CD4-positive, alpha-beta memory T cell (primary cell): ENCODE measurements at places on chromosomes 3 and 15. TPM values are rescaled to one million over a fixed set of nuclear protein-coding genes. Genes with fewer than 3 reads are reported as not detected.

GRCh38 chr15:23050708-23051107, 11.3 kb upstream of the TUBGCP5 start:
- H3K36me3 ChIP-seq, result no peaks in the 10 kb centered on the region
- H3K4me1 ChIP-seq, result no peaks in the 10 kb centered on the region
- no peak overlapping the region for H3K4me3 ChIP-seq
- DNase-seq, result no peak
- no peak overlapping the region for H3K27ac ChIP-seq

DNA sequence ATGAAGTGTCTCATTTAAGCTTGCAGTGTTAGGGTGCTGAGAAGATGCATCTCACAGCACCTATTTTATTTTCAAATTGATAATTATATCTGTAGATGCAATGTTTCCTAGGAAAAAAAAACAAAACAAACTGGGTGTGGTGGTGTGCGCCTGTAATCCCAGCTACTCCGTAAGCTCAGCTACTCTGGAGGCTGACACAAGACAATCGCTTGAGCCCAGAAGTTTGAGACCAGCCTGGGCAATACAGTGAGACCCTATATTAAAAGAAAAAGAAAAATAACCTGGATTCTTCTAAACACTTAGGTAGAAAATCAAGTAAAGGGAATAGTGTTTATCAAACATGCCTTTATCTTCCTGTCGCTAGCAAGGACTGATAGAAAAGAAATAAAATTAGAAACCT, 1.9 kb downstream of the MINDY2 start:
- no peak overlapping the region for H3K27ac ChIP-seq
- H3K36me3 ChIP-seq, result no peaks in the 10 kb centered on the region
- H3K4me3 ChIP-seq, result peak overlapping the region; percentile 90

DNA sequence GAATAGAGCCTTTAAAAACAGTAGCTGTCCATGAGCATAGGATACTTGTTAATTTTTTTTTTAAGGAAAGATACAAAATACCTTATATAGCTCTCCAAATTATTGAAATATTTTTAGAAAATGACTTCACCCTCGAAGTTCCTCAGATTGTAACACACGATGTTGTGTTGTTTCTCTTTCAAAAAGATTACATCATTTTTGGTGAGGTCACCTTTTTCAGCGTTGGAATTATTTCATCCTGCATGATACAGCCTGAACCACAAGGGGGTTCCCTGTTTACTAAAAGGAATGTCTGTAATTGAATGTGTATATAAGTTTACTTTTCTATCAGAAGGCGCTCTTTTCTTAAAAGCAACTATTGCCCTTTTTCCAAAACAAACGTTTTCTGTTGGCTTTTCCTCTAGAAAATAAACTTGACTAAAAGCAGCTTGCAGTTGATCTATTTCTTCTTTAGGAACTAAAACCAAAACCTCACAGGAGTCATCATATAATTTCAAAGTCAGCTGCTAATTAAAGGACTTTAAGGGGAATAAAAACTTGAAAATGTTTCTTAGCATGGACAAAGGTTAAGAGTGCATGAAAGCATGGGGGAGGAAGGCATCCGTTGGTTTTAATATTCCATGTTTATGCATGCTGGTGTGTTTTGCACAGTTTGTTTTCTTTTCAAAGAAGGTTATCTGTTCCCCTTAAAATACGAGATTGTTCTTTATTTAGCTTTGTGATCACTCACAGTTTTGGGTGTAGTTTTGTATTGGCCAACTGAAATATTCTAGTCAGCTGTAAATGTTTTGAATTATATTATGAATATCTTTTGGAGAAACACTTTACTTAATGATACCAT, 29.4 kb downstream of the LYSMD4 start:
- no peaks in the 10 kb centered on the region for H3K27me3 ChIP-seq
- peak; percentile 34 for DNase-seq
- no peak overlapping the region for H3K4me3 ChIP-seq
- H3K4me1 ChIP-seq, result peaks cover 18% of the 10 kb centered on the region

- H3K27ac ChIP-seq, result no peak overlapping the region
- no peak overlapping the region for H3K4me3 ChIP-seq
- DNase-seq, result no peak
- no peaks in the 10 kb centered on the region for H3K36me3 ChIP-seq
- no peaks in the 10 kb centered on the region for H3K27me3 ChIP-seq
- no peaks in the 10 kb centered on the region for H3K4me1 ChIP-seq
Measured at GRCh38 chr3:65776081-65776480, 262.6 kb downstream of the MAGI1 start.

- no peaks in the 10 kb centered on the region for H3K27me3 ChIP-seq
- no peaks in the 10 kb centered on the region for H3K36me3 ChIP-seq
- peak overlapping the region; percentile 58 for H3K27ac ChIP-seq
Measured at GRCh38 chr3:143848704-143849103, 436 bp upstream of the SLC9A9 start.

- H3K4me3 ChIP-seq, result no peak overlapping the region
- H3K36me3 ChIP-seq, result no peaks in the 10 kb centered on the region
- H3K27me3 ChIP-seq, result no peaks in the 10 kb centered on the region
Measured at GRCh38 chr3:19920401-19921080, 13.5 kb downstream of the EFHB start.

DNA sequence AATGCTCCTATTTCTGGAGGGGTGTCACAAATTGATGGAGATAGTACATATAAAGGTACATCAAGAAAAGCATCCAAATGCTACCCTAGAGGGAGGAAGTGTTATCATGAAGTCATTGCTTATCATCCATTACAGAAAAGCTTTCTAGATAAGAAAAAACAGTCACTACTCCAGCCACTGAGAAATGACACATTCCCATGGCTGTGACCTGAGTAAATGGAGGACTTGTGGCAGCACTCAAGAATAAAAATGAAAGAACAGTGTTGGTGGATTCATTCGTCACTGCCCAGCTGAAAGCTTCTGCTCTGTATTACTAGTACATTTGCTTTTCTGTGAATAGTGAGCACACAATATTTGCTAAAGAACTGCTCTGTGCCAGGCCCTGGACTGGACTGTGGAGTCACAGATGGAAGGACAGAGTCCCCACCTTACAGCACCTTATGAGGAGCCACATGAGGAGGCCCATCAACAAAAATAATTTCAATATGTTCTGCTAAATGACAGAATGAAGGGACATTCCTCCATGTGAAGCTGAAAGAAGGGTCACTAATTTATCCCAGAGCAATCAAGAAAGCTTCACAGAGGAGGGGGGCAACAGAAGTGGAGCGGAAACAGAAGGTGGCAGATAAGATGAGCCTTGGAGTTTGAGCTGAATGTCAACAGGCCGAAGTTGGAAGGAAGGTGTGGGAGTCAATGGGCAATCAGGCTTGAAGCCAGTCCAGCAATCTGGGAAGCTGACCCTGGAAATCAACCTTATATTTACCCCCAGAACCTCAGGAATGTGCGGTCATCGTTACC, 343.5 kb upstream of the TRIM42 start:
- H3K36me3 ChIP-seq, result no peaks in the 10 kb centered on the region
- no peak for DNase-seq
- H3K27me3 ChIP-seq, result no peaks in the 10 kb centered on the region

DNA sequence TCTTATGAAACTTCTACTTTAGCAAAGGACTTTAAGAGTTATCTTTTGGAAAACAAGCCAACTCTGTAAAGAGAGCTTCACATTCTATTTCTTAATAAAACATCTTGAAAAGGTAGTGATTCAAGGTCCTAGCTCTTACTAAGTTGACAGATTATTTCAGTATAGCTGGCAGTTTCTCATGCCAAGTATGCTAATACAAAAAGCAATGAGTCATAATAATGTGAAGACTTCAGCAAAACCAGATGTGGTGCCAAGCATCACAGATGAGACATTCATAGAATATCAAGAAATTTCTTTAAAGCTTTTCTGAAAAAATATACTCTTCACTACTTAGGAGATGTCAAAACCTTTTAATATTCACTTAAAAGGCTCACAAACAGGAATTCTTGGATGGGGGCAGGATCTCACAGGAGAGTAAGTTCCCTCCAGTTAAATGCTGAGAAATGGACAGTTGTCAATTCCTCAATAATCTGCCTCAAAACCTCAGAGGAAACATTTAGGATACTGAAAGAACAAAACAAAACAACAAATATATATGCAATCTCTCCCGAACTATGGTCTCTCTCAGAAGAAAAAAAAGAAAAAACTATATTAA, 45.6 kb downstream of the DCBLD2 start:
- H3K27ac ChIP-seq, result no peak overlapping the region
- H3K4me3 ChIP-seq, result no peak overlapping the region
- DNase-seq, result no peak
- no peaks in the 10 kb centered on the region for H3K27me3 ChIP-seq

DNA sequence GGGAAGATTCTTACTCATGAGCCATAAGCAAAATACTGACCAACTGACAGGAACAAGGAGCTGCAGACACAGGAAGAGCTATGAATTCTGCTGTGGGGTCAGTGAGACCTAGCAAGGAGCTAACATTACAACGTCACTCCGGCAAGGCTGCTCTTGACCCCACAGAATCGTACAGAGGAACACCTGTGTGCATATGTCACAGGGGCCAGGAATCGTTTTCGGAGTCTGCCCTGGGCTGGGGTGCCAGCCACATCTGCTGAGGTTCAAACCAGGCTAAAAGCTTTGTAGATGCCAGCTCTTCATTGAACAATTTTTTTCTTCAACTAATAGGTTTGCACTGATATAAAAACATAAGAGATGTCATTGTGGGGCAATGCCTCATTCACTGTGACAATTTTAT, 82.6 kb downstream of the LRRK1 start:
- no peak overlapping the region for H3K4me3 ChIP-seq
- H3K27ac ChIP-seq, result no peak overlapping the region

DNA sequence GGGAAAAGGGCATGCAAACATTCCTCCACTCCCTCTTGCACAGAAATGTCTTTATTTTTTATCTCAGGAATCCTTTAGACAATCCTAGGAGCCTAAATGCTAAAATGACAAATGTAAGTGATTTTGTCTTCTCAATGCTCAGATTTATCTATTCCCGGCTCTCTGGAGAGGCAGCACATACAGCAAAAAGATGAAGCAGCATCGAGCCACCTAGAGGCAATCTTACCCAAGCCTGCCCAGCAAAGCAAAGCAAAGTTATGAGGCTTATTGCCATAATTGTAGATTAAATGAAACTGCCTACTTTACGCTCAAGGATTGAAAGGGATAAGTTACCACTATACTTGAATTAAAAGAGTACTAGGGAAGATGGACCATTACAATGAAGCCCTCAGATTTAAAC, 750.4 kb upstream of the NR2F2 start:
- no peak overlapping the region for H3K4me3 ChIP-seq
- no peak for DNase-seq

DNA sequence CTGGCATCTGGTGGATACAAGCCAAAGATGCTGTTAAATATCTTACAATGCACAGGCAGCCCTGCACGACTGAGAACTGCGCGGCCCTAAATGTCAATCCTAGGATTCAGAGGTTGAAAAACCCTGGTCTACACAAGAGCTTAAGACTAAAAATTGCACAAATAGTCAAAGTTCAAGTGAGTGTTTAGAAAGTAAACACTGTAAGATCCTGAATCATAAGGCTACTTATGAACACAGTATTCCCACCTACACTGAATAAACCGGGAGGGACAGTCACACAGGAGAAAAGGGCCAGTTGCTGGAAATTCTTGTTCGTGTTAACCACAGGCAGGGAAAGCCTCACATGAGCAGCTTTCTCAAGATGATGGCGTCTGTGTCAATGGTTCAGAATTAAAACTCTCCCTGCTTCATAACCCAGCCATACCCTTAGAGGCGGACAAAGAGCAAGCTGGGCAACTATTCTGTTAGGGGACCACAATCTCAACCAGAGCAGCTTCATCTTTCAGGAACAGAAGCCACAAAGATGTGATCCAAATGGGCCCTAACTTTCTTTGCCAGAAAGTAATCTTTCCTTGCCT, 37.7 kb downstream of the LRIG1 start:
- no peak overlapping the region for H3K27ac ChIP-seq
- H3K4me3 ChIP-seq, result no peak overlapping the region
- H3K36me3 ChIP-seq, result no peaks in the 10 kb centered on the region
- peaks cover 15% of the 10 kb centered on the region for H3K4me1 ChIP-seq

- no peak overlapping the region for H3K4me3 ChIP-seq
- H3K4me1 ChIP-seq, result no peaks in the 10 kb centered on the region
- DNase-seq, result no peak
- H3K27ac ChIP-seq, result no peak overlapping the region
- no peaks in the 10 kb centered on the region for H3K27me3 ChIP-seq
Measured at GRCh38 chr3:85254738-85255137, 295.9 kb downstream of the CADM2 start.

- DNase-seq, result no peak
- H3K36me3 ChIP-seq, result no peaks in the 10 kb centered on the region
- no peaks in the 10 kb centered on the region for H3K27me3 ChIP-seq
- H3K27ac ChIP-seq, result no peak overlapping the region
- no peaks in the 10 kb centered on the region for H3K4me1 ChIP-seq
- no peak overlapping the region for H3K4me3 ChIP-seq
Measured at GRCh38 chr15:33636958-33637357, 326.2 kb downstream of the RYR3 start.

DNA sequence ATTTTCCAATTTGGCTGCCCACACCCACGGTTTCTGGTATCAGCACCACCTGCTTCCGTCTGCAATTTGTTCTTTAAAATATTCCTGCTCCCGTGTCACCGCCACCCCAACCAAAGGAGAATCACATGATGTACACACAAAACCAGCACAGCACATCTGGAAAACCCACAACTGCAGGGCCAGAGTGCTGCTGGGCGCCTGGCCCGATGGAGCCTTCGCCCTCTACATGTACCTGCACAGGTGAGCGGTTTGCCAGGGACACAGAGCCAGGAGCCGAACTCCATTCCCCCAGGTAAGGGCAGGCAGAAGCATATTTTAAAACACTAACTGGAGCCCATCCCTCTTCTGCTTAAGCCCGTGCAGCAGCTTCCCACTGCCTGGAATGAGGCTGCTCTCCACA, 75.6 kb downstream of the ADAMTS17 start:
- no peak overlapping the region for H3K27ac ChIP-seq
- no peaks in the 10 kb centered on the region for H3K27me3 ChIP-seq
- no peaks in the 10 kb centered on the region for H3K4me1 ChIP-seq
- H3K4me3 ChIP-seq, result no peak overlapping the region
- DNase-seq, result no peak
- H3K36me3 ChIP-seq, result no peaks in the 10 kb centered on the region

DNA sequence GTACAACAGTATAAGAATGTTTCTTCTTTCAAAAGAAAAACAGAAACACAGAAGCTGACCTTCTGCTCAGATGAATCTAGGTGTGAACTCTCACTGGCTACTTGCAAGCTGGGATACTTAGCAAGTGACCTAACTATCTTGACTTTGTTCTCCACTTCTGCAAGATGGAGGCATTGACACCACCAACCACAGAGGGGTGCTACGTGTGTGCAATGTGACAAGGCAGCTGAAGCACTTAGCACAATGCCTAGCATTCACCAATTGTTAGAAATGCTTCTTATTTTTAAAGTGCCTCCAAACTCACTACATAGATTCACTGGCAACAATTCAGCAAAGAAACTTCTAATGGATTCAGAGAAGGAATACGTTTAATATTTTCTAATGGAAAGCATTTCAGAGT, 331.4 kb upstream of the WNT5A start:
- no peak overlapping the region for H3K4me3 ChIP-seq
- H3K27me3 ChIP-seq, result no peaks in the 10 kb centered on the region
- no peak overlapping the region for H3K27ac ChIP-seq
- no peaks in the 10 kb centered on the region for H3K36me3 ChIP-seq
- DNase-seq, result no peak

Gene RAB6B
- 0.37 TPM for polyA plus RNA-seq

Gene NDN
- not detected for polyA plus RNA-seq

Gene PLA2G4D
- not detected for polyA plus RNA-seq

Gene PEX11A
- 0.78 TPM for polyA plus RNA-seq
